Amniotic stem cell (primary cell): ENCODE measurements at places on chromosomes 4 and X.
A peak's percentile ranks its signal among the peaks of the same experiment; 100 is the strongest.

DNA sequence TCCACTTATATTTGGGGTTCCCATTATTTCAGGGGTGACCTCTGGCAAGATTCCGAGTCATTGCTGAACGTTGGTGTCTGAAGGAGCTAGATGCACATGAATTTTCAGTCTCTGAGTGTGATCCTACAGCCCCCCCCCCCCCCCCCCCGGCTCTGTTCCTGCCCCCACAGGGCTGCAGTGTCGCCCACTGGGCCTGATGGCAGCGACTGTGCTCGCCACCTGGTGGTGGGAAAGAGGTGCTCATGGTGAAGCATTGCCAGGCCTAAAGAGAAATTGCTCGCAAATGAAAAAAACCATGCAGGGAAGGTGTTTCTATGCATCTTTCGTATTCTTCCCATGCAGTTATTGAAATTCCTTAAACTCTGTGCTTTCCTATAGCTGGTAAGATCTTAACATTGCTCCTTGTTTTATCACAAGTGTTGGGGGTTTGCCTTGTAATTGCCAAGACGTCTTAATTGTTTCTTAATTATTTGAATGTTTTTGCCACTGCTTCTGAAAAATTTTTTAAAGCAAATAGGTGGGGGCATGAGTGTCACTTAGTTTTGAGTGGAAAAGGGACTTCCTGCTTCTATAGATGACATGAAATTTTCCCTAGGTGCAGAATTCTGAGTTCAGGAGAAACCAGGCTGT, 63.2 kb downstream of the CLDN22 start:
- peak; percentile 17 for DNase-seq

- no peak for DNase-seq
Observed at GRCh38 chrX:39551762-39552161, 546.0 kb downstream of the BCOR start.

DNA sequence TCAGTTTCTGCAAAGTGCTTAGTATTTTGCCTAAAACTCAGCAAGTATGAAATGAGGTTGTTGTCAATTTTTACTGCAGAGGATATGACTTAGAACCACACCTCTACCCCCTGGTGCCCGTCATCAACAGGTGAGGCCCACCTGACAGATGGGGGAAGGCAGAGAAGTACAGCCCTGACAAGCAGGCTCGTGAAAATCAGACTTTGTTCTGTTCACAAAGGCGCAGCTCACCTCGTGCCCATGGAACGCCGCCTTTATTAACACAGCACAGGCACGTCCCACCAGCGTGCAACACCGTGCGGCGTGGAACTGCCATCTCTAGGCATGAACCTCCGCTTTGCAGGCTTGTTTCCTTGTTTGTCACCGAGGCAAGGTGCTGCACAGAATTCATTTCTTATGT, 13.3 kb downstream of the CYP4V2 start:
- no peak for DNase-seq

GRCh38 chr4:169017971-169018370, 7.9 kb upstream of the CBR4 start:
- DNase-seq, result no peak

DNA sequence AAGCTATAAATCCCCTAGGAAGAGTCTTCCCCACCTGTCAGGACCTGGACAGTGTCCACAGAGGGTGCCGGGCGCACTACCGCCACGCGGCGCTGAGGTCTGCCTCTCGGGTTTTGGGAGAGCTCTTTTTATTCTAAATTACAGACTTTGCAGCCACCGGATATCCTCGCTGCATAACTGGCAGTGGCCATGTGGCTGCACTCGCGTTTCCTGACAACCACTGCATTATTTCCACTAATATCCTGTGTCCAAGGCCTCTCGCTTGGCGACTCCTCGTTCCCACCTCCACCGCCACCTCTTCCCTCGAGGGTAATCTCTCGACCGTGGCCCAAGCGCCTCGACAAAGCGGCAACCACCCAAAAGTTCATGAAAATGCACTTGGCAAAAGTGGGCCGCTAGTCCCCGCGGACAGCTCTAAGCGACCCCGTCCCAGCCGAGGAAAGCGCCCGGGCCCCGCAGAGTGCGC, 512 bp upstream of the TMEM131L start:
- peak; percentile 29 for DNase-seq

DNA sequence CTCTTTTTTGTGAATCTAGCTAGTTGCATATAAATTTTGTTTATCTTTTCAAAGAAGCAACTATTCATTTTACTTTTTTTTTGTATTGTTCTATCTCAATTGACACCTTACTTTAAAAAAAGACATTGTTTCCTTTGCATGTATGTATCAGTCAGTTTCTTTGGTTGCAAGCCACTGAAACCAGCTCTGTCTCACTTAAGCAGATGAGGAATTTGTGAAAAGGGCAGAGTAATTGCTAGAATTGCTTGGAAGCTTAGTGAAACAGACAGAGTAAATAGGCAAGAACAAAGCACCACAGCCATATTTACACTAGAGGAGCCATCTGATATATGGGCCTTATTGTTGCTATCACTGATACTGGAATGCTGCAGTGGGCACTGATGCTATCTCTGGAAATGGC, 231.4 kb upstream of the KLF8 start:
- DNase-seq, result no peak

- no peak for DNase-seq
Observed at GRCh38 chr4:105483840-105484239, 10.0 kb upstream of the PPA2 start.

DNA sequence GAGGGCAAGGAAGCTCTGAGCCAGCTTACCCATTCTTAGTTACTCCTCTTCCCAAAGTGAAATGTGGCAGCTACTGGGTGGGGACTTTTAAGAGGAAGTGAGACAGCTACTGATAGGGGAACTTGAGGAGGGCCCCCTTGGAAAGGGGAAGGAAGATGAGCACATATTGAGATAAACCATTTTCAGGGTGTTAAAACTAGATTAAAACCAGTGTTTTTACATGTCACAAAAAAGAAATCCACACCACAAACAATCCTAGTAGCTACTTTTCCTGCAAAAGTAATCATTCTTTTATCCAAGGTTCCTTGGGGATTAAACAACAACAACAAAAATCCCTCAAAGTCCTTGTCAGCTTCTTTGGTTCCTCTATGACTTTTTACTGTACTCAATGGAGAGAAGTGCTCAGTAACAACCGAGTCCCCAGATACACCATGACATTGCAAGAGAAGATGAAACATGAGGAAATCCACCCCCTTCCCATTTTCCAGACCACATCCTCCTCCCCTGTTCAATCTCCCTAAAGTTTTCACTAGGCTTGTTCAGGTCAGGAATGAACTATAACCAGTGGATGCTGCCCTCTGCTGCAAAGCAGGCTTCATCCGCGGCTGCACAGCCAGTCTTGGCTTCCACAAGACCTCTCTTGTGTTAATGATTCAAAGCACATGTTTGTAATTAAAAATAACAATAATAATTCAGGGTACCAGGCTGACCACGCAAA, 113.5 kb upstream of the TMEM164 start:
- DNase-seq, result no peak

DNA sequence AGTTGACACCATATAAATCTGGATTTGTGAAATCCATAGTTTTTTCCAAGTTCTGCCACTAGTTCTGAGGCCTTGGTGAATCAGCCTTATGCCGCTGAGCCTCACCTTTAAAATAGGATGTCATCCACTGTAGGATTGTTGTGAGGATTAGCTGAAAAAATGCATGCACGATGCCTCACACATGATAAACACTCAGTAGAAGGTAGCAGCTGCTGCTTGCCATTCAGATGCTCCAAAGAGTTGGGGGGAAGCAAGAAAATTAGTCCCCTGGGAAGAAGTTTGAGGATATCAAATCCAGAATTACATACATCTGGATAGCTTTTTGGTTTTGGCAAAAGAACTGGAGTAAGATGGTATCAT, 7.4 kb downstream of the MMAA start:
- DNase-seq, result no peak

- DNase-seq, result no peak
Observed at GRCh38 chrX:65769564-65770292, 102.3 kb downstream of the MSN start.

DNA sequence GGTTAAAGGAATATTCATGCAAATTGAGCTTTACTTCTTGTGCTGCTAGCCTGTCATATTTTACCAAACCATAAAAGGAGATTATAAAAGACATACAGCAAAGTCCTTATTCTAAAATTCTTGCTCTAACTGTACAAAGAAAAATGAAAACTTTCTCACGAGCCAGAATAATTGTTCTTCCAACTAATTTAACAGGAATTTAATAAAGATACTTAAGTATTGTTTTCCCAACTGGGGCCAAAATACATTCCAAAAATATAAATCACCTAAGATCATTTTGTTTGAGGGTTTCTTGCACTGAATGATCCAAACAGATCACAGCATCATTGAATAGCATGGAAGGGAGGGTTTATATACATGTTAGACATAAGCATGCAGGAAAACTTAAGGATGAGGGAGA, 127.1 kb upstream of the PCDH18 start:
- no peak for DNase-seq

- peak; percentile 70 for DNase-seq
Observed at GRCh38 chrX:45775468-45775867, 574.8 kb upstream of the DIPK2B start.

DNA sequence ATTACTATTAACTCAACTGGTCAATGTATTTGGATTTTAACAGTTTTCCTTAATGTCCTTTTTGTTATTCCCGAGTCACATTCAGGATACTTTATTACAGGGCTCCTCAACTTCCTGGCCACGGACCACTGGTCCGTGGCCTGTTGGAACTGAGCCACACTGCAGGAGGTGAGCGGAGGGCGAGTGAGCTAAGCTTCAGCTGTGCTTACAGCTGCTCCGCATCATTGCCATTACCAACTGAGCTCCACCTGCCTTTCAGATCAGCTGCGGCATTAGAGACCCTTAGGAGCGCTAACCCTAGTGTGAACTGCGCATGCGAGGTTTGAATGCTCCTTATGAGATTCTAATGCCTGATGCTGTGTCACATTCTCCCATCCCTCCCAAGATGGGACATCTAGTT, 591.7 kb downstream of the CCSER1 start:
- no peak for DNase-seq

- no peak for DNase-seq
Observed at GRCh38 chrX:20205927-20206708, 60.6 kb downstream of the RPS6KA3 start.

DNA sequence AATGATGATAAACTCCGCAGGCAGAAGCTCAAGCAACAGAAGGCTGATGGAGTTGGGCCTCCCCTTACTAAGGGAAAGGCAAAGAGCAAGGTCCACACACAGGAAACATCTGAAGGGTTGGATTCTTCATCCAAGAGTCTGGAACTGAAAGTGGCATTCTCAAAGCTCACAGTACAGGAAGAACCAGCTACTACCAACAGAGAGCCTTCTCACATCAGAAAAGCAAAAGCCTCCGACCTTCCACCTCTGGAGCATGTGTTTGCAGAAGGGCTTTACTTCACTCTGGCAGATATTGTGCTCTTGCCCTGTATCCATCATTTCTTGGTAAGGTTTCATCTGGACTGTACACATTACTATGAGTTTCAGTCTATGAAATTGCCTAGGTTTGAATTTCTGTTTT, 10.6 kb downstream of the GSTCD start:
- DNase-seq, result no peak

GRCh38 chr4:154720618-154721267, 23.1 kb upstream of the LRAT start:
- no peak for DNase-seq

- DNase-seq, result no peak
Observed at GRCh38 chrX:118459494-118459893, 36.1 kb upstream of the DOCK11 start.

GRCh38 chr4:101678180-101678579, 112.3 kb upstream of the BANK1 start:
- DNase-seq, result no peak

DNA sequence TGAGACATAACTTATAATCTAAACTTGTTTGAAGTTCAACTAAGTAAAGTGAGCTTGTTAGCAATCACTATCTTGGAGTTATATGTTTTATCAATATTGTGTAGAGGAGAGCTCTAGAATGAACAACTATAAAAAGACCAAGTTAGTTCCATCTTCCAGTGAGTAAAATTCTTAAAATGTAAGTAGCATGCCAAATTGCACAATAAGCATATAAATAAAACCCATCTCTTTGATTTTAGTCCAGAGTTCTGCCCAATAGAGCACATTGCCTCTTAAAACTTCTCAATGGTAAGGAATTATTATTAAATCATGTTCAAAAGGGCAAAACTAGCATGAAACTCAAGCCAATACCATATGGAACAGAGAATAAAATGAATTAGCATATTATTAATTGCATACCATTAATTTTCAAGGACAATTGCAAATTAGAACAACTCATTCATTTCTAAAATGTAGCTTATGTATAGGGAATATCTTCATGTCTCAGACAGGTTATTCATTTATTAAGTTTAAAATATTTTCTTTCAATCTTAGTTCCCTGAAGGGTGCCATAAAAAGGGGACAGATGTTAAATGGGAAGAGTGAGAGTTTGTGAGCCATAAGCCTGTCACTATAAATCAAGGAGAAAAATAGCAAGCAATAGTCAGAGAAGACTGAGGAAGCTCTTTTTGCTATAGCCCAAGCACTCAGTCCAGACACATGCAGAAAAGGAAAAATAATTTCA, 507.6 kb downstream of the CENPC start:
- no peak for DNase-seq

DNA sequence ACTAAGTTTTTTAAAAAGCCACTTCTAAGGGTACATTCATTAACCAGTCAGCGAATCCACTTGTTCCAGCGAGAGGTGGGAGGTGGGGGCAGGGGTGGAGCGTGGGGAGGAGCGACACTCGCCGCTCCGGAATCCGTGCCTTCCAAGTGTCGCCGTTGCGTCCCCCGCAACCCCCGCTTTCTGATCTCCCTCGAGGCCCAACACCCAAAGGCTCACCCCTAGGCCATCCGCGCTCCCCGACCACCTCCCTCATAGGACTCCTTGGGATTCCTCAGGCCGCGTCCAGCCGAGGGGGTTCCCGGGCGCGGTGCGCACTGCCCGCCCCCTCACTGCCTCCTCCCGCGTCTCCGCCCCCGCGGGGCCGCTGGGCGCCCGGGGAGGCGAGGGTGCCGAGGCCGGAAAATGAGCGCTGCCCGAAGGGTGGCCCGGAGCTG, 108.1 kb upstream of the STOX2 start:
- no peak for DNase-seq

DNA sequence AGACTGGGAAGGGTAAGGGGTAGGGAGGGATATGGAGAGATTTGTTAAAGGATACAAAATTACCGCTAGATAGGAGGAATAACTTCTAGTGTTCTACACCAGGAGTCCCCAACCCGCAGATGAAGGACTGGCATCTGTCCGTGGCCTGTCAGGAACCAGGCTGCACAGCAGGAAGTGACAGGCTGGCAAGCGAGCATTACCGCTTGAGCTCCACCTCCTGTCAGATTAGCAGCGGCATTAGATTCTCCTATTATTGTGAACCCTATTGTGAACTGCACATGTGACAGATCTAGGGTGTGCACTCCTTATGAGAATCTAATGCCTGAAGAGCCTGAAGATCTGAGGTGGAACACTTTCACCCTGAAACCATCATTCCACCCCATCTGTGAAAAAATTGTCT, 27.9 kb upstream of the BBS7 start:
- DNase-seq, result no peak
